ENCODE measurements at places on chromosomes 3 and 15.

- DNase-seq: no peak
These were observed 1272.9 kb downstream of the ROBO1 start for GRCh38 chr3:78494851-78495250.

DNA sequence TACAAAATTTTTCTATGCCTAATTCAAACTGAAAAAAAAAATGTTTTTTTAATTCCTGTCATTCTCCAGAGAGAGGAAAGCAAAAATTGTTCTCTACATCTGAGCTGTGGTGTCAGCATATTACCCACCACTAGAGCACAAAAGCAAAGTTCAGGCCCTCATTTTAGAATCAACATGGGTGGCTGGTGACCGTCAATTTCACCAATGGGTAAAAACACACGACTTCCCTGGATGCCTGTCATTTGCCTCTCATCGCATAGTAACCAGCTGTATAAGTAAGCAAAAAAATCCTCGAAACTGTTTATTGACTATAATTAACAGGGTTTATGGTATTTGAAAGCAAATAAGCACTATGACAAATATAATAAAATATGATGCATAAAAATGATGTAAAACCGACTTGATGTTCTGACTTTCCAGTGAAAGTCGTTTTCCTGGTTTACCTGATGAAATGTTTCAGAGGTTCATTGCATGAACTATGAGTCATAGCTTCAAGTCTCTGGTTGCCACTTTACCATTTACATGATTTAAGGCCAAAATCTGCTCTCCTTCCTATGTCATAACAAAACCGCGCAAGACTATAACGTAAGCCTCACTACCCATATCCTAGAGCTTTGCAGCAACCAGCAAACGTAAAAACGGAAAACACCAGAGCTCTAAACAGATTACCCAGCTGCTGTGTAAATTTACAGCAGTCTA, 60.5 kb downstream of the THBS1 start:
- DNase-seq: no peak

- DNase-seq: no peak
These were observed 144.2 kb upstream of the ANKRD28 start for GRCh38 chr3:15941958-15942357.

DNA sequence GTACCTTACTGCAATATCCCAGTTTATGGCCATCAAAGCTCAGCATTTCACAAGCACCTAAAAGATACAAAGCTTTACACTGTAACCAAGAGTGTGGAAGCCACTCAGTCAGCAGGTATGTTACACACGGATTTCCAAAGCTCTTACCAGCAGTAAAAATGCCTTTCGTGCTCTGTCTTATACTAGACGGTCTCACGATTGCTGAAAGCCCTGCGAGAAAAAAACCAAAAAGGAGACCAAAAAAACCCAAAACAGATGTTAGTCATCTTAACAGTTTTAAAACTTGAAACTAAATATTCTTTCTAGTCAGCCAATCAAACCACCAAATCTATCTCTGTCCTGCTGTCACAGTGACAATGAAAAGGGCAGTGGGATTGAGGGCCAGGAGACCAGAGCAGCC, 39.0 kb downstream of the TAMM41 start:
- no peak for DNase-seq

DNA sequence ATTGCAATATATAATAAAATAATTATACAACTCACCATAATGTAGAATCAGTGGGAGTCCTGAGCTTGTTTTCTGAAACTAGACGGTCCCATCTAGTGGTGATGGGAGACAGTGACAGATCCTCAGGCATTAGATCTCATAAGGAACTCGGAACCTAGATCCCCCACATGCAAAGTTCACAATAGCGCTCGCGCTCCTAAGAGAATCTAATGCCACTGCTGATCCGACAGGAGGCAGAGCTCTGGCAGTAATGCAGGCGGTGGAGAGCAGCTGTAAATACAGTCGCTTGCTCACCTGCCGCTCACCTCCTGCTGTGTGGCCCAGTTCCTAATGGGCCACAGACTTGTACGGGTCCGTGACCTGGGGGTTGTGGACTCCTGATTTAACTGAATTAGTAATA, 87.8 kb downstream of the P3H2 start:
- no peak for DNase-seq

DNA sequence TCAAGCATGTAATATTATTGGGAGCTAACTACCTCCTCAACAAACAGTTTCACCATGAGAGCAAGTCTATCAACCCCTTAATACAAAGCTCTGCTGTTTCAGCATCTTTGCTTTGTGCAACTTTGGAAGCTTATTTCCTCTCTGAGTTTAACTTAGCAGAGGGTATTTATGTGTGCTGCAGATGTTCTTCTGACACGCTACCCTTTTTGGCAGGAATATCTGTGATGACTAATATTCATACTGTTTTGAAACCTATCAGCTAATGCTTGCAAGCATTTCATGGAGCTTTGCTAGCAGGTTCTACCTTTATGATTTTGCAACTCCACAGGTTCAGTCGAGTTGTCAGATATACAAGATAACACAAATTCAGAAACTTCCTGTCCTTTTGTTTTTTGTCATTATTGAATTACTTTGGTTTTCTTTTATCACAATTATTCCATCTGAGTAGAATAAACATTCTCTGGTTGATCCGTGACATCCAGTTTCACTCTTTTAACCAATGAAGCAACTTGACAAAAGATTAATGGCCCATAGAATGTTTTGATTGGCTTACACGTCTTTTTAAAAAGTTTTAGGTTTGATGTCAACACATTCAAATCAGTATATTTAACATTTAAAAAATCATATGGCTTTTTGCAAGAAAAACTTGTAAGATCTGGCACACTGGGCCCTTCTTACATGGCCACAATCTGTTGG, 1.7 kb upstream of the SLC9A9 start:
- no peak for DNase-seq

DNA sequence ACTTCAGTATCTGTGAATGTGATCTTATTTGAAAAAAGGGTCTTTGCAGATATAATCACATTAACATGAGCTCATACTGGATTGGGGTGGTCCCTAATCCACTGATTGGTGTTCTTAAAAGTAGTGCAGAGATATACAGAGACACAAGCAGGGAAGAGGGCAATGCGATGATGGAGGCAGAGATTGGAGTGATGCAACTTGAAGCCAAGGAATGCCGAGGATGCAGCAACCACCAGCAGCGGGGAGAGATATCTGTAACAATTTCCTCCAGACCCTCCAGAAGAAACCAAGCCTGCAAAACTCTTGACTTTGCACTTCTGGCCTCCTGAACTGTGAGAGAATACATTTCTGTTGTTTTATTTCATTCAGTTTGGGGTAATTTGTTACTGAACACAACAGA, 171.0 kb upstream of the MBNL1 start:
- DNase-seq: no peak

- DNase-seq: no peak
These were observed 39.4 kb downstream of the SH3BP5 start for GRCh38 chr3:15292765-15293522.

- DNase-seq: no peak
These were observed 51.2 kb downstream of the LRTM1 start for GRCh38 chr3:54876694-54877093.

GRCh38 chr3:172449466-172450149, 1.4 kb upstream of the GHSR start:
- no peak for DNase-seq

DNA sequence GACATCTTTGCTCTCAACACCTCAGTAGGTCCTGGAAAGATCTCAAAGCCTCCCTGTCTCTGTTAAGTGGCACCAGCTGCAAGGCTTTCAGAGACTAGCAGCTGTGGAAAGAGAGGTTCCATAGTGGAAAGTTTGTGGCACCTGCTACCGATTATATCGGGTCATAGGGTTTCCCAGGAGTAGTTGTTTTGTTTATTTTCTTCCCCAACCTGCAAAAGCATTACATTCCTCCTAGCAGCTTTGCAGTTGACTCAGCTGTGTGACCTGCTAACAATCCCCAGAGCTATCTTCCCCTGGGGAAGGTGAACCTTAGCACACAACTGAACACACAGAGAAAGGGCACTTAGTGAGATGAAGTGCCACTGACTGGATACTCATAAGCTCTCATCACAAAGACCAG, 598.9 kb upstream of the GRM7 start:
- no peak for DNase-seq

DNA sequence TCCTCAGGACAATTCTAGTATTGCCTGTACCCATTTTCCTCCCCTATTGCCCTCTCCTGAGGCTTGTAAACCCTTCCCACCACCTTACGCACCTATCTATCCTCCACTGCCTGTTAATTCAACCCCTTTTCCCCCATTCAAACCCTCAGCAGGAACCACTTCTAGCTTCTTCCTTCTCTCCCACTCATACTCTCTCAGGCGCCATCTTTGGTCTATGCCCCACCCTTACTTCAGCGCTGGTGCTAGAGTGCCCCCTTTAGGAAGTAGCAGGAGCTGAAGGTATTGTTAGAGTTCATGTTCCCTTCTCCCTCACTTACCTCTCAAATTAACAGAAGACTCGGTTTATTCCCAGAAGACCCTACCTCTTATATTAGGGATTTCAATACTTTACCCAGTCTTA, 121.8 kb upstream of the NLGN1 start:
- no peak for DNase-seq

DNA sequence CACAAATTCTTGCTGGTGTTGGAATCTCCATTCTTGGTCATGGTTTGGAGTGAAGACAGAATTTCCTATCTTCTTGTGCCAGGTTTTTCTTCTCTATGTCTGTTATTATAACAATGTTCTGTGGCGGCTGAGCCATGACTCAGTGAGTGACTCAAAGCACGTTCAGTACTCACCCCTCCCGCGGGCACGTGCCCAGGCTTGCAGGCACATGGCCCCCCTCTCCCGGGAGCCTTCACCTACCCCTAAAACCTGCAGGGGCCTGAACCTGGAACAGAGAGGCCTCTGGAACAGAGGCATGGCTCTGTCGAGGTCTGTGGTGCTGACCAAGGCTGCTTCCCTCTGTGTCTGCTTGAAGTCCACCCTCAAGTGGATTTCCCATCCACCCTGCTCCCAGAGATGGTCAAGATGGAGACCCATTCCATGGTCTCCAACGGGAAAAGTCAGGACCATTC, 27.6 kb downstream of the PLXNB1 start:
- no peak for DNase-seq

GRCh38 chr3:115833074-115833473, 209.8 kb downstream of the GAP43 start:
- DNase-seq: no peak

DNA sequence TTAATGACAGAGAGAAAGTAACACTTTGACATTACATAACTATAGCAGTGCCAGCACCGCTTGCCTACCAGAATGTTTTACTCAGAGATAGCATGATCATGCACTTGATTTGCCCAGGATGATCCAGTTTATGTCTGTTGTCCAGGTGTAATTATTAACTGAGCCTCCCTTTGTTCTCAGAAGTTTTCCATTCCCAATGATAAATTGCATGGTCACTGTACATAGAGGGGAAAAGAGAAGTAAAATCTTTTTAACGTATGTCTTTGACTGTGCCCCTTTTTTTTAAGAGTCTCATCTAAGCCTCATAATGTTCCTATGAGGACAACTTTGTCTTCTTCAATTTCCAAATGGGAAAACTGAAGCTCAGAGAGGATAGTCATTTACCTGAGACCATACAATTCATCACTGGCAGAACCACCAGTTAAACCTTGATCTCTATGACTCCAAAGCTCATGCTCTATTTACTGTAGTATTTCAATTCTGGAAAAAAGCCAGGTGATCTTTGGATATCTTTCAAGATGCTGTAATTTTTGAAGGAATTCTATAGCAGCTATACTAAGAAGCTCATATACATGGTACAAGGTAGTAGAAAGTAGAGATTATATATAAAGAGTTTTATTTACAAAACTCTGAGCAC, 25.1 kb downstream of the C3orf85 start:
- no peak for DNase-seq

- no peak for DNase-seq
These were observed 108.8 kb upstream of the PTPRG start for GRCh38 chr3:61452535-61453090.

GRCh38 chr15:97683831-97684230, 276.7 kb upstream of the ARRDC4 start:
- DNase-seq: no peak

DNA sequence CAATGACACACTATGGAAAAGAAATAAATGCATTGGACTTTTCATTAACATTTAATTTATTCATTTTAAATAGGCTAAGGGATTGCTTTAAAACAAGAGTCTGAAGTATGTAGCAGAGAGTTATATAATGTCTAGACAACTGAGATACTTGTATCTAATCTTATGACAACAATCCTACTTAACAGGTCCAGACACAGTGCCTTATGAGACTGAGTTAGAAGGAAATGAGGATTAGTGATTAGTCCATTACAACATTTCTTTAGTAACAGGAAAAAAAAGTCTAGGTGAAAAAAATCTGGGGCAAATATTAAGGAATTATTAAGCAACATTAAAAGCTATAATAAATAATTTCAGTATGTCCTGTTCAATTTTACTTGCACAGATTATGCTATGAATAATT, 140.6 kb downstream of the MEIS2 start:
- no peak for DNase-seq

GRCh38 chr3:78974181-78974790, 793.5 kb downstream of the ROBO1 start:
- DNase-seq: no peak

- DNase-seq: no peak
These were observed 201.2 kb upstream of the ARPP21 start for GRCh38 chr3:35438101-35438500.

All from stimulated activated naive B cell treated with anti-CD40 and anti-IgM and Interleukin-4, amounts not matched to agents 10 μg/mL and 1 μg/mL and 100 μg/mL, for 72 hours (primary cell).